Stimulated activated CD8-positive, alpha-beta memory T cell treated with anti-CD3 and anti-CD28 coated beads, Interleukin-4, amount 100 ng/mL, for 24 hours (primary cell): ENCODE measurements at places on chromosomes 1 and 21.

DNA sequence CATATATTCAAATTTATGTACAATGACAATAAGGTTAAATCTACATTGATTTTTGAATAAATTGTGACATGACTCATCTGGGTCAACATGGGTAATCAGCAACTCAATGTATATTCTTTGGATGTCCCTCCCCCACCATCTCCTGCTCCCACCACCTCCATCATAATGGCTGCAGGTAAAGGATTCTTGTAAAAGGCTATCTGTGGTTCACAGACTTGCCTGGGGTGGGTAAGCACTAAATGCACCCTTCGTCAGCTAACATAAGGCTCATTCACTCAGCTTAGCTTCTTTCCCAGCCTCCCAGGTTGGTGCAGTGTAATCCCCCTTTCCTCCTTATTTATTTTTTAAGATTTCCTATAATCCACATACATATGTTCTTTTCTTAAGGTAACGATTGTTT lies 355.7 kb upstream of the DPYD start:
- DNase-seq: no peak

- no peak for DNase-seq
Observed at GRCh38 chr1:65068202-65069010, 79.6 kb upstream of the AK4 start.

- no peak for DNase-seq
Observed at GRCh38 chr1:34829250-34829649, 30.3 kb downstream of the SMIM12 start.

DNA sequence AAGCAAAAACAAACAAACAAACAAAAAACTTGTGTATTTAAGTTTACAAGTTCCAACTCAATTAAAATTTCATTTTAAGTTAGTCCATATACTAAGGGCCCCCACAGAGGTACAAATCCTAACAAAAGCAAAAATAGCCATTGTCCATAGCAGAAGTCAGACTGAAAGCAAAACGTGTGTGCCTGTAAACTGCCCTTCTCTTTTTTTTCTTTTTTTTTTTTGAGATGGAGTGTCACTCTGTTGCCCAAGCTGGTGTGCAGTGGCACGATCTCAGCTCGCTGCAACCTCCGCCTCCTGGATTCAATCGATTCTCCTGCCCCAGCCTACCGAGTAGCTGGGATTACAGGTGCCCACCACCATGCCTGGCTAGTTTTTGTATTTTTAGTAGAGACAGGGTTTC lies 11.6 kb upstream of the IFNGR2 start:
- no peak for DNase-seq

- no peak for DNase-seq
Observed at GRCh38 chr1:162230096-162230495, 146.6 kb downstream of the SPATA46 start.

DNA sequence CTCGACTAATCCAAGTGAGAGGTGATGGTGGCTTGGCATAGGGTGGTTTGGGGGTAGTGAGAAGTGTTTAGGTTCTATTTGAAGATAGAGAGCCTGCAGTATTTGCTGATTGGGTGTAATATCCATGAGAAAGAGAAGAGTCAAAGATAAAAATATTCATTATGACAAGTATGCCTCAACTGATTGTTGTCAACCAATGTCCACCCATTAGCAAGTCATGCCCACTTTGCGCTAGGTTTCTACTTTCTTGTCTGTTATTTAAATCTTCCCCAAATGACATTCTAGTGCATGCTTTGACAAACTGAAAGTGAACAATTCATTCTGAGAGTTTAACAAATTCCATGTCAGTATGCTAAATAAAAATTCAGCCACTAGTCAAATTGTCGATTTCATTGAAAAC lies 3.8 kb upstream of the XCL1 start:
- DNase-seq: no peak
